ENCODE measurements at places on chromosomes 6 and 20.

DNA sequence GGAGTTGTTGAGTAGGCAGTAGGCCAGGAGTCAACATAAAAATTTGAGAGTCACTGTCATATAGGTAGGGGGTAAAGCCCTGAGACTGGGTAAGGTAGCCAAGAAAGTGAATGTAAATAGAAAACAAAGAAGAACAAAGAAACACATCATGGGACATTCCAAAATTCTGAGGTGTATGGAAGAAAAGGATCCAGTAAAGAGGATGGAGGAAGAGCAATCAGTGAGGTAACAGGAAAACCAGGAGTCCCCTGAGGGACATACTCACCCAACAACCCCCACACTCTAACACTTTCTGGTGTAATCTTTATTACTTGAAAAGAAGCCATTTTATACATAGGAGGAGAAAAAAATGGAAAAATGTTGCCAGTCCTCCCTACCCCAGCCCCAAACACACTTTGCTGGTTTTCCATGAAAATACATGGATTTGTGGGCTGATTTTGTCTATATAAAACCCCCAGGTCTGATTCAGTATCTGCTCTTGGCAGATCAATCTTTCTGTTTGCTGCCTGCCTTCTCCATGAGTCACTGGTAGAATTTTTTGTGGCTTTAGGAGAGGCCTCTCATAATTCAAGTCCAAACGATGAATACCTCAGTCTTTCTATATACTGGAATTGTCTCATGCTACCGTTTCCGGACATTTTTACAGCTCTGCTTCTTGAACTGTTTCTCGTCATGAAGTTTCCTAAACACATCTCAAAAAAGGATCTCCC lies 271.4 kb upstream of the MAN1A1 start:
- DNase-seq: no peak

DNA sequence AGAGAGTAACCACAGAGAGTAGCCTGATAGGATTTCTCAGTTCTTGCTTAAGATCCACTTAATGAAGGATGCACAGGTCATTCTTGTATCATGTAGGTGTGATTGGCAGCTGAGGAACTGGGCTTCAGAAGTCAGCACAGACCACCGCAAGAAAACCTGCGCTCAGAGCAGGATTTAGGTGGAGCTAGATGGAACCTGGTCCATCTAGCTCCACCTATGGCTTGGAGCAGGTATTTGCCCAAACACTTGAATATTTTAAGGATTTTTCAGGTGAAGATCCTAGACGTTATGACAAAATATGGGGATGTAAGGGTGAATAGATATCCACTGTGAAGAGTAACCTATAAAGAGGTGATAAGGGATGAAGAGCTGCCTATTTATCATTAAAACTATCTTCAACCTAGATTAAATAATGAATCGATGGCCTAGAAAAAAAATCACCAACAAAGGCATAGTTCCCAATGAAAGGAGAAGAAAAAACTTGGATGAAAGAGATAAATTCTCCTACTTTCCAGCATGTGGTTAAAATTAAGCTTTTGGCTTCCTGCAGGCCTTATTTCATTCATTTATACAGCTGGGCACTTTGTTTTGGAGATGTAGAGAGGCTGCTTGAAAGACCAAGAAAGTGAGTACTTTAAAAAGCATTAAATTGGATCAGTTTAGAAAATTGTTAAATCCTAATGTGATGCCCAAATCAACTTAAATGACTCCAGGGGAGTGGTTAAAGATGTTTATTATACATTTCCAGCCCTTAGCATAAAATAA lies 778.4 kb upstream of the GJE1 start:
- DNase-seq: no peak

DNA sequence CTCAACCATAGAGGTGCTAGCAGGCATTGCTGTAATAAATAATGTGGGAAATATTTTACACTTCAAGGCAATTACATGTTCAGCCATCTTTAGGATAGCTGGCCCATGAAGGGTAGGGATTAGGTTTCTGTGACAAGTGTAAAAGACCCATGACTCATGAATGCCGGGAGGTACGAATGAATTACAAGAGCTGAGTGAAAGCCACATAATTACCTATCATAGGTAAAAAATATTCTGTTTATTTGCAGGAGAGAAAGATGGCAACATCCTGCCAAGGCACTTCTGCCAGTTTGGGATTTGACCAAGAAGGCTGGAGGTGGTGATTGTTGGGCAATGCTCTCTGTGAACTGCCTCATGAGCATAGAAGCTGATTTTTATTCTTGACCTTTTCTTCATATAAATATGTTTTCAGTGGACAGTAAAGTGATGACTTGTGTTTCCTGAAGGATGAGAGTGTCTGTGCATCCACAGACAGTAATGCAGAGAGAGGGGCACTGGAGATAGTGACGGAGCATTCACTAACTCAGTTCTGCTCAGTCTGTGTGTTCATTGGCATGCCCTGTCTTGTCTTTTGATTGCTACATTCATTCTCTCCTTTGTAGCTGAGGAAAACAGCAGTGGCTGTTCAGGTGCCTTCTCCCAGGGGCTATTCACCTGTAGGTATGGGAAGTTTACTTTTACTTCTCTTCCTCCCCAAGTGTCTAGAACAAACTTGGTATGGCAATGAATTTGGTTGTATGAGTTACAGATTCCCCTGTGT lies 481.1 kb downstream of the TFAP2B start:
- DNase-seq: no peak

DNA sequence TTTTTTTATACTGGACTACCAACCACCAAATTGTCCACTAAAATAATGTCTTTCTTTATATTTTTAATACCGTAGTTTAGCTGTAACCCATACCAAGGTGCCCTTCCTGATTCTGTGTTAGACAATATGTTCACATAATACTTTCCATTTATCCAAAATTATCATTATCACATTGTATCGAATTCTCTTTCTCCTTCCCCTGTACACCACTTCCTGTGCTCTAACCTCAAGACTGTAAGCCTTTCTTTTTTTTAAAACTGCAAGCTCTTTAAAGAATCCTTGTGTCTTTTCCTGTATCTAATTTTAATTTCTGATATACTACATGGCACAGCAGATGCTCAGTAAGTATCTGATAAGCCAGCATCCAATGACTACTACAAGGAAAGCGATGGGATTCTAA lies 917.5 kb downstream of the EYS start:
- no peak for DNase-seq

DNA sequence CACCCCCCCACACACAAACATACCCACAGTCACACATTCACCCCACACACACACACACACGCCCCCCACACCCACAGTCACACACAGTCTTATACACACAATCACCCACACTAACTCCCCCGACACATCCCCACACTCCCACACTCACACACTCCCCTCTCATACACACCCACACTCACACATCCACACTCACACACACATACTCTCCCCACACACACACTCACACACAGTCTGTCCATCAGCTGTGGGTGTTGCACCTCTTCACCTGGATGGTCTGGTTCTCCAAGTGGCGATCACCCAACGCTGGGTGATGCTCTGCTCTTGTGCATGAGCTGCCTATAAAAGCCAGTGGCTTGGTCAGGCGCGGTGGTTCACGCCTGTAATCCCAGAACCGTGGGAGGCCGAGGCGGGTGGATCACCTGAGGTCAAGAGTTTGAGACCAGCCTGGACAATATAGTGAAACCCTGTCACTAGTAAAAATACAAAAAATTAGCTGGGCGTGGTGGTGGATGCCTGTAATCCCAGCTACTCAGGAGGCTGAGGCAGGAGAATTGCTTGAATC lies 158.9 kb downstream of the SMOC2 start:
- no peak for DNase-seq

- no peak for DNase-seq
Measured at GRCh38 chr6:124984668-124985338, 22.6 kb downstream of the RNF217 start.

DNA sequence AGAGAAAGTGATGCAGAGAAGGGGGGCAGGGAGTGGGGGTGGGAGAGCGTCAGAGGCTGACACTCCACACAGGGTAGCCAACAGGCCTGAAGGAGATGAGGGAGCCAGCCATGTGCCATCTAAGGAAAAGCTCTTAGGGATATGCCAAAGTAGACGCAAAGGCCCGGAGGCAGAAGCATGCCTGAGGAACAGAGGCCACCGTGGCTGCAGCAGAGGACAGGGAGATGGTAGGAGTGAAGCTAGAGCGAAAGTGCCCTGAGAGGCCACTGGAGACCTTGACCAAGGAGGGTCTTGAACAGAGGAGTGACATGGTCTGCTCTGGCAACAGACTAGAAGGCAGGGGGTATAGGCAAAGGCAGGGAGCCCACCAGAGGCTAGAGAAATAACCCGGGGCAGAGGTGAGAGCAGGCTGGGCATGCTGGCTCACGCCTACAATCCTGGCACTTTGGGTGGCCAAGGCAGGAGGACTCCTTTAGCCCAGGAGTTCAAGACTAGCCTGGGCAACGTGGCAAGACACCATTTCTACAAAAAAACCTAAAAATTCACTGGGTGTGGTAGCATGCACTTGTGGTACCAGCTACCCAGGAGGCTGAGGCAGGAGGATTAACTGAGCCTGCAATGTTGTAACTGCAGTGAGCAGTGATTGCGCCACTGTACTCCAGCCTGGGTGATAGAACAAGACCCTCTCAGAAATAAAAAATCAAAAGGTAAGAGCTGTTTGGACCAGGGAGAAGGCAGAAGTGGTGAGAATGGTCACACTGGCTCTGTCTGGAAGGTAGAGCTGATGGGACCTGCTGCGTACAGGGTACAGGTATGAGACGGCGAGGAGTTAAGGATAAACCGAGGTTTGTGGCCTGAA lies 6.3 kb downstream of the RRBP1 start:
- no peak for DNase-seq

DNA sequence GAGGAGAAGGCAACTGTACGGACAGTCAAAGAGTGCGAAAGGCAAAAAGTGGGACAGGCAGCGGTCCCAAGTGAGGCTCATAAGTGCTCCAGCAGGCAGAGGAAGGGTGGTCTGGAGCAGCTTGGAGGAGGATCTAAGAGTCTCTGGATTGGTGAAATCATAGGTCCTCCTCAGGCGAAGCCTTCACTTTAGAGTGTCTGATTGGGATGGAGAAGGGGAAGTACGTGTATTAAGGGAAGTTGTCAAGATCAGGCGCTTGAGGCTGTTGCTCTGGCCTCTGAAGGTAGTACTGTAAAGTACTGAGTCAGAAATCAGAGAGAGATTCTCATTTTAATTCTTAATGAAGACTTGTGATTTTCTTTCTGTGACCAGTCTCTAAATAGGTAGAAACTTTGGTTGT lies 185.6 kb downstream of the KIF16B start:
- DNase-seq: no peak

- peak; percentile 44 for DNase-seq
Measured at GRCh38 chr6:34391786-34392496, 528 bp downstream of the NUDT3 start.

DNA sequence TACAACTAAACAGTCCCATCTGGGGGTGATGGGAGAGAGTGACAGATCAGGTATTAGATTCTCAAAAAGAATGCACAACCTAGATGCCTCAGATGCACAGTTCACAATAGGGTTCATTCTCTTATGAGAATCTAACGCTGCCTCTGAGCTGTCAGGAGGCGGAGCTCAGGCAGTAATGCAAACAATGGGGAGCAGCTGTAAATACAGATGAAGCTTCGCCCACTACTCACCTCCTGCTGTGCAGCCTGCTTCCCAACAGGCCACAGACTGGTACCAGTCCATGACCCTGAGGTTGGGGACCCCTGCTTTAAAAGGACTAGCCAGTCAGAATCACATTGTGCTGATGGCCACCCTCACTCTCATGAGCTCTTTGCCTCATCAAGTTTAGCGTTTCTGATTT lies 247.0 kb upstream of the KCNQ5 start:
- no peak for DNase-seq

DNA sequence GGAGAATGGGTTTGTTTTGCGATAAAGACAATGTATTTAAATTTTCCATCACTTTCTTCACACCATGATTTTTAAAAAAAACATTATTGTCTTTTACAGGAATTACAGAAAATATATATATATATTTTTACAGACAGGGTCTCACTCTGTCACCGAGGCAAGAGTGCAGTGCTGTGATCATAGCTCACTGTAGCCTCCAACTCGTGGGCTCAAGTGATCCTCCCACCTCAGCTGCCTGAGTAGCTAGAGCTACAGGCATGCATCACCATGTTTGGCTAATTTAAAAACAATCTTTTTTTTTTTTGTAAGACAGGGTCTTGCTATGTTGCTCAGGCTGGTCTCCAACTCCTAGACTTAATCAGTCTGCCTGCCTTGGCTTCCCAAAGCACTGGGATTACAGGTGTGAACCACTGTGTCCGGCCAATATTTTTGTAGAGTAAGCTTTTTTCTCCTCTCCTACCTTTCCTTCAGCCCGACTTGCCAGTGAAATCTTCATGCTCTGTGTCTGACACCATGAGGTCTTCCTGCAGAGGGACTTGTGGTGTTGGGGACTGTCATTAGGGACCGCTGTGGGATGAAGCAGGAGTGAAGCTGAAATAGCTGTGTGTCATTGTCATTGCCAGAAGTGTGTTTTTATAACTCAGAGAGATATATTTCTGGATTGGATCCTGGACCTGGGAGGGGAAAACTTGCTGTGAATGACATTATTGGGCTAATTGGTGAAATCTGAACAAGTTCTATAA lies 13.2 kb downstream of the DSP start:
- no peak for DNase-seq

DNA sequence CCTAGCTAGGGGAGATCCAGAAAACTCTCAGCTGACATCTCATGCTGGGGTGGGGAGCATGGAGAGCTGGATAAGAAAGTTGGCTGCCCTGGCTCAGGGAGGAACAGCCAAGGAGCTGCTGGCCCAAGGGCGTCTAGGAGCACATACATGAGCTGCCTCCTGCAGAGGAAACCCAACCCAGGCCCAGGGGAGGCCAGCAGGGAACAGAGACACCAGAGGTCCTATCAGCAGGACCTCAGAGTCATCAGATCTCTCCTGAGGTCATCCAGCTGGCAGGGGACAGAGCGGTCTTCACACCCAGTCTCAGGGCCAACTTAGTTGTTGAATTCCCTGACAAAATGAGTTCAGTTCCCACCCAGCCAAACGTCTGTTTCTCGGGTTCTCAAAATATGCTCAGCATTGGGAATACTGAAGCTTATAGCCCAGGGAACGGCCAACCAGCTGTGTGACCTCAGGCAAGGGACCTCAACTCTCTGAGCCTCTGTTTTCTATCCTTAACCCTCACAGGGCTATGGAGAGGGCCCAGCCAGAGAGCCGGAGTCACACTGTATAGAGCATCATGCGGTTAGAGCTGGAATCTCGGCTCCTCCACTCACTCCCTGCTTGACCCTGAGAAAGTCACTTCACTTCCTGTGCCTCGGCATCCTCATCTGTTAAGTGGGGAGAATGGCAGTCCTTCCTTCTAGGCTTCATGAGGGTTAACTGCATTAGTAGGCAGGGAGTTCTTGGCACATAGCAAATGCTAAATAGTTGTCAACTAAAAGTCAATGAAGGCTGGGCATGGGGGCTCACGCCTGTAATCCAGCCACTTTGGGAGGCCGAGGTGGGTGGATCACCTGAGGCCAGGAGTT lies 13.8 kb downstream of the ADA start:
- no peak for DNase-seq

GRCh38 chr6:28927846-28928245 lies 4.1 kb upstream of the TRIM27 start:
- no peak for DNase-seq

DNA sequence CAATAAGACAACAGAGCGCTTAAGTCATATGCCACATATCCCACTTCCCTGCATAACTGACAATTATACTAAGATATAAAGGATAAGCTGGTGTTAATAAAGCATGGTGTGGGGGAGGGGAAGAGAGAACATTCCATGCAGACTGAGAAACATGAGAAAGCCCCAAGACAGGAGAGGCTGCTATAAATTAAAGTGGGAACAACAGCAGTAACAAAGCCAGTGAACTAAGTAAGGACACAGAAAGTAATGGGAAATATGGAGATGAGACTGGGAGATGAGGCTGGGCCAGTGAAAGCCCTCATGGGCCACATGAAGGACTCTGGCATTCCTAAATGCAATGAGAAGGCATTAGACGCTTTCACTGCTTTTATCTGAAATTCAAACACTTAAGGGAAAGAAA lies 41.3 kb downstream of the SESN1 start:
- no peak for DNase-seq
